Gastroesophageal sphincter (tissue), 4 donors: ENCODE measurements at places on chromosomes 13 and 19. TPM values are rescaled to one million over a fixed set of nuclear protein-coding genes. Genes with fewer than 3 reads are reported as not detected.

The ZNF486 gene
- total RNA-seq: 3.3 TPM

The VSTM2B gene
- total RNA-seq: not detected

The KIR2DL4 gene
- not detected for total RNA-seq

The AMH gene
- total RNA-seq: 0.23 TPM

The CGB8 gene
- total RNA-seq: not detected

GRCh38 chr13:98746968-98747367 lies 5.5 kb downstream of the SLC15A1 start:
- ATAC-seq: no peak

GRCh38 chr13:35884211-35884760 lies 246.9 kb downstream of the DCLK1 start:
- ATAC-seq: no peak

DNA sequence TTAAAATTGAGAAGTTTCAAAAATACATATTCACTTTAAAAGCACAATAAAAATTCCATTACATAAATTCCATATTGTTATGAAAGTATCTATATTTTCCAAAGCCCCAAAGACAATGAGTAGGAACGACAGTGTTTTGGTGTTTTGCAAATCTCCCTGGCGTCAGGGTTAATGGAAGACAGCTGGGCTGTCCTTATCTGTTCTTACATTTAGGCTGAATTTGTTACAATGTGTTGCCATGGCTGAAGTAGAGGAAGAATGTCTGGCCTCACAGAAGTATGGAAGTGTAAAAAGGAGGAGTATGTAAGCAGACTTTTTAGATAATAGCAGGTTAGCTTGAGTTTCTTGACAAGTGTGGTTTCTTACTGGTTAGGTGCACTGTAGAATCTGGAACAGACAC lies 124.4 kb upstream of the SPATA13 start:
- ATAC-seq: no peak
